Stimulated activated CD4-positive, alpha-beta T cell treated with anti-CD3 and anti-CD28 coated beads, TNF-alpha, amount 100 ng/mL, for 1 hour (primary cell): ENCODE measurements at places on chromosomes 7 and 10.

DNA sequence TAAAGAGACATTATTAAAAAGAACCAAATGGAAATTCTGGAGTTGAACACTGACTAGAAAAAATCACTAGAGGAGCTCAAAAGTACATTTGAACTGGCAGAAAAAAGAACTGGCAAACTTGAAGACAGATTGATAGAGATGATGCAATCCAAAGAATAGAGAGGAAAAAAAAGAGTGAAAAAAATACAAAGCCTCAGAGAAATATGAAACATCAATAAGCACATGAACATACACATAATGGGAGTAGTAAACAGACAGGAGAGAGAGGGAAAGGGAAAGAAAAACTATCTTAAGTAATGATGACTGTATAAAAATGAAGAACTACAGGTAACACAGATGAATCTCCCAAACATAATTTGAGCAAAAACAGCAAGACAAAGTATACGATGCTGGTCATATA is 61.1 kb downstream of the CNOT4 start:
- DNase-seq = no peak

DNA sequence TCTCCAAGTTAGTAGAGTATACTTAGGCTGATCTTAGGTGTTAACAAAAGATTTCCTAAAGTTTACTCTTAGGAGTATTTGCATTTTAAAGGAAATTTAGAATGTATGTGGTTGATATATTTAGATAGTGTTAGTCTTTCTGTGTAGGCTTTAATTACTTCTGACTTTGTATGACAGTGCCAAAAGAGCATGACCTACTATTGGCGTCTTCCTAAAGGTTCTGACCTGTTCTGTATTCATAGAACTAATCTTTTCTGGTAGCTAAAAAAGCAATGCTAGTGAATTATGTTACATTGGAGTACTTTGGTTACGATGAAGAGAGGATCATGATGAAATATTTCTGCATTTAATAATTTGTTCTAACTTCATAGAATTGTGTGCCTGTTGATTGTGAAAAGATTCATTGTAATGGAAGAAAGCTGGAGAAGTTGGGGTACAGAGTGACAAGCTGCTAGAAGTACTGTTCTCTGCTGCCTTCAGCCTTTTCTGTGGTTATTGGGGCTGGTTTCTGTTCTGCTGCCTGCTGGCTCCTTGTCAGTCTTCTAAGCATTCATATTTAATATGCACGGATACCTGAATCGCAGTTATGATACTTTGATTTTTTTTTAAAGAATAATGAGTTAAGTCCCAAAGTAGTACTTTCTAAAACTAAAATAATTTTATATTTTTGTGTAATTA is 13.2 kb downstream of the WAC start:
- no peak for DNase-seq

GRCh38 chr10:131444286-131444685 is 132.8 kb upstream of the TCERG1L start:
- DNase-seq = no peak

GRCh38 chr10:82462910-82463551 is 588.0 kb downstream of the NRG3 start:
- no peak for DNase-seq

DNA sequence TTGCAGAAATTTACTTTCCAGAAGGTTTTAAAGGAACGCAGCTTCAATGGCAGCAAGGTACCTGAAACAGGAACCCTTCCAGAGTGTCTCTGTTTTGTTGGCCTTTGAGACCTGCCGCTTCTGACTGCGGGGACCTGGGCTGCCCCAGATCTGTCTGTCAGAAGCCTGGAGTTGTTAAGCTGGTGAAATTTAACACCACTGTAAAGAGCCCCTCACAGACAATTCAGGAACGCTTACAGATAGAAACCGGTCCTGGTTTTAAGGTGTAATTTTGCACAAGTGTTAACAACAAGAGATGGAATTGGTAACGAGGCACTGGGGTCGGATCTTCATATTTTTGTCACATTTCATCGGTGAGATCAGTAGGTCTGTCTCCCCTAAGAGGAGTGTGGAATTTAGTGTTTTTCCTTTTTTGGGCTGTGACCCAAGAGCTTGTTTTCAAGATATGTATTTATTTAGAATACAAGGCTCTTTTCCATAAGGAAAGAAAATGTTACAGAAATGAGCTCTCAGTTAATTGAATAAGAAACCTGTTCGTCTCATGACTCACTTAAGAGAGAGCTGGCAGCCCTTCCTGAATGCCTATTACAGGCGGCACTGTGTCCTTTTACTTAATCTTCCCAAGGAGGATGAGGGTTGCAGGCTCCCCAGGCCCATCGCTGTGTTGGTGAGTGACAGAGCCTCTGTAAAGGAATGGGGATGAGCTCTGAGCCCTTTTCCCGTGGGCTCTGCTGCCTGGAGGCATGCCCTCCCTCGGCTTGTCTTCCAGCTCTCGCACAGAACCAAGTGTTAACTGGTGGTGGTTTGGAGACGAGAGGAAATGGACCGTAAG is 168.7 kb downstream of the CUX1 start:
- no peak for DNase-seq
